Colonic mucosa (tissue), 4 donors: ENCODE measurements at places on chromosomes 2 and 18. TPM values are rescaled to one million over a fixed set of nuclear protein-coding genes. Genes with fewer than 3 reads are reported as not detected.

Gene GRB14
- total RNA-seq: 2.0 TPM

Gene PLA2R1
- total RNA-seq: 3.2 TPM

Gene SCN7A
- 1.2 TPM for total RNA-seq

Gene ABHD1
- total RNA-seq: not detected

Gene MEIS1
- 23.1 TPM for total RNA-seq
